ENCODE measurements at places on chromosomes 4 and X. TPM values are rescaled to one million over a fixed set of nuclear protein-coding genes. Genes with fewer than 3 reads are reported as not detected.

GRCh38 chr4:86921608-86922252, 13.1 kb upstream of the AFF1 start:
- no peak for DNase-seq

Gene ARMCX1
- total RNA-seq = 38.9 TPM

Gene IL2
- total RNA-seq = not detected

GRCh38 chr4:144579411-144580030, 66.4 kb upstream of the HHIP start:
- DNase-seq = peak; percentile 22

Gene PRRG1
- total RNA-seq = 18.4 TPM

Gene SSX4B
- not detected for total RNA-seq

Gene TLR3
- 6.7 TPM for total RNA-seq

- DNase-seq = peak; percentile 1
Measured at GRCh38 chr4:136241221-136241986, 1290.9 kb downstream of the PCDH18 start.

GRCh38 chr4:76723373-76723772, 174.6 kb downstream of the SOWAHB start:
- DNase-seq = peak; percentile 12

Gene PPP1R2C
- not detected for total RNA-seq

- peak; percentile 47 for DNase-seq
Measured at GRCh38 chr4:97507587-97508245, 635.6 kb downstream of the STPG2 start.

Gene CD38
- 0.44 TPM for total RNA-seq

Gene ASB12
- total RNA-seq = not detected

All from M059J (cell line).